ENCODE measurements at places on chromosomes 11 and 22.
A peak's percentile ranks its signal among the peaks of the same experiment; 100 is the strongest.

GRCh38 chr22:28600546-28601143 lies 79.0 kb downstream of the TTC28 start:
- peak; percentile 63 for DNase-seq

DNA sequence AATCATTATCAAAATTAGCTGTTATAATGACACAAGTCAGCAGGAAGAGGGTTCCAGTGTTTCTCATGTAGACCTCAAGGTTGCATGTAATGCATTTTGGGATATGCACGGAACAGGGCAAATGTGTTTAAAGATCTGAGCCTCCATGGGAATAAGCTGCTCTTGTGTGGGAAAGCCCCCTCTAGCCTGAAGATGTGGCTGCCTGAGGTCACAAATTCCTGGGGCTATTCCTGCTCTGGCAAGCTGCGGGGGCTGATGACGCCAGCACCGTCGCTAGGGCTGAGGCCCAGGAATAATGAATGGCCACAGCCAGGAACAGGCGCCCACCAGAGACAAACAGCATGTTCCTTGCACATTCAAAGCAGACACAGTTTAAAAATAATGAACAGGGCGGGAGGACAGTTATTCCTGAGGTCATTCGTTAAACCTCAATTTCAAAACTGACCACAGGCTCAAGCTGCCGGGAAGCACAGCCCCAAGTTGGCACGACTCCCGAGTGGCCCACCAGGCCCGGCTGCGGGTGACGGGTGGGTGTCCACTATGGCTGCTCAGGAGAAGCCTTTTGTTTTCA lies 11.7 kb downstream of the OSBPL5 start:
- no peak for DNase-seq

- DNase-seq: no peak
Observed at GRCh38 chr11:105056446-105056845, 11.3 kb upstream of the CARD16 start.

GRCh38 chr11:409600-410483 lies 5.0 kb downstream of the SIGIRR start:
- DNase-seq: no peak

GRCh38 chr11:119377112-119377901 lies 4.2 kb downstream of the USP2 start:
- DNase-seq: no peak
